GM10248 (cell line): ENCODE measurements at places on chromosomes 6 and 20.

- no peak for DNase-seq
These were observed 142.3 kb downstream of the TFAP2A start for GRCh38 chr6:10272591-10272990.

- DNase-seq: no peak
These were observed 67.3 kb downstream of the SCML4 start for GRCh38 chr6:107756660-107757355.

DNA sequence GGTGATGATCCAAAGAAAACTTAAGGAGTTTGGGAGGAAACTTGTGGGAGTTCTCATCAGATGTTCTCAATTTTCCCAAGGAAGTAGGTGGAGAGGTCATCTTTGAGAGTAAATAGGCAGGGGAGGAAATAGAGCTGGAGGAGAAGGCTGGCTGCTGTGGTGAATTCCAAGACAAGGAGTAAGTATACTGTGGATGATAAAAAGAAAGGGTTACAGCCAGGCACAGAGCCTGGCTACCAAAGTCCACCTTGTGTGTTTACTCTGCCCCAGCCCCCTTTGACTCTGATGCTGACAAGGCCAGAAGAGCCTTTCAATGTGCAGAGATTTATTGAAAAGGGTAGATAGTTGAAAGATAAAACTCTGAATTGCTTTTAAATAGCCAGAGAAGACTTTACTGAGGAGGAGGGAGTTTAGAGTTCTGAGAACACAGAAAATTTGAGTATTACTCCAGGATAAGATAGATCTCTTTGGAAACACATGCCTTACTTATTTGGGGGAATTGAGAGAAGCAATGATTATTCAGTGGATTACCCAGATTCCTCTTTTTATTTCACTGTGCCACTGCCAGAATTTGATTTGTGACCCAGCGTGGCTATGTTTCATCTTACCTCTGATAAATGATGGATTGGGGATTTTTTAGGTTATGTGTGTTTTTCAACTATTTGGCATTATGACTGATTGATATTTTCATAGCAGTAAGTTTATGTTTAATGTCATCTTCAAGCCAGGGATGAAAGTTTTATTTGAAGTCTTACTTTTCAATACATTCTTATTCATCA is 182.6 kb upstream of the JAG1 start:
- DNase-seq: no peak

GRCh38 chr6:135876058-135876457 is 24.6 kb downstream of the PDE7B start:
- DNase-seq: no peak

DNA sequence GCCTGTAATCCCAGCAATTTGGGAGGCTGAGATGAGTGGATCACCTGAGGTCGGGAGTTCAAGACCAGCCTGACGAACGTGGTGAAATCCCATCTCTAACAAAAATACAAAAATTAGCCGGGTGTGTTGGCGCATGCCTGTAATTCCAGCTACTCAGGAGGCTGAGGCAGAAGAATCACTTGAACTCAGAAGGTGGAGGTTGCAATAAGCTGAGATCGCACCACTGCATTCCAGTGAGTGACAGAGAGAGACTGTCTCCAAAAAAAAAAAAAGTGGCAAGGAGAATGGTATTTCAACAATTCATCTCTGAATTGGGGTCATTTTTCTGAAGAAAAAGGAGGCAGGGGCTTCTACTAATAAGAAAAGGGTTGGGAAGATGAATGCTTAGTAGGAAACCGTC is 111.5 kb upstream of the NHSL1 start:
- no peak for DNase-seq

DNA sequence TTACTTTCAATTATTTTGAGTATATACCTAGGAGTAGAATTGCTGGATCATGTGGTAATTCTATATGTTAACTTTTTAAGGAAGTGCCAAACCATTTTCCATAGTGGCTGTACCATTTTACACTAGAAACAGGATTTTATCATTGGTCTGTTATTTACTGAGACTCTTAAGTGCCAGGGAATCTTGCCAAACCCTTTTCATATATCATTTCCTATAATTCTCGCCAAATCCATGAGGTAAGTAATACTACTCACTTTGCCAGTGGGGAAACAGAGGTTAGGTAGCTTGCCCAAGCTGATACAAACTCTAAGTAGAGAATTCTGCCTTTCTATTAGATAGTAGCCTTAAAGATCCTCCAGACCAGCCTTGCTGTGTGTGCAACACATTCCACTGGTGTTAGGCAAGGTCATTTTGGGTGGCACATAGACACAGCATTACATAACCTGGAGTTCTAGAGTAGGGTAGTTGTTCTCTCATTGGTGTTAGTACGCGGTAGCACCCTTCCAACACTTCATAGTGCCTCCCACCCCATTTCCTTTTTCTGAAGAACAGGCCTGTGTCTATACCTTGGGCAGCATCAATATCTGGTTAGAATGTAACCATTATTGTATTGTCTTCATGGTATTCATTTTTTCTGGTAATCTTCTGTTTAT is 65.5 kb downstream of the ARID1B start:
- DNase-seq: no peak

- DNase-seq: no peak
These were observed 69.7 kb downstream of the DLL1 start for GRCh38 chr6:170221052-170221752.

- no peak for DNase-seq
These were observed 104.2 kb upstream of the MLN start for GRCh38 chr6:33908025-33908424.

- no peak for DNase-seq
These were observed 216.1 kb upstream of the SYNDIG1 start for GRCh38 chr20:24253321-24253720.

- DNase-seq: no peak
These were observed 9.1 kb downstream of the MICA start for GRCh38 chr6:31412506-31412905.

- DNase-seq: no peak
These were observed 103.2 kb downstream of the ARMC2 start for GRCh38 chr6:108951351-108951953.

GRCh38 chr6:16789329-16790038 is 28.2 kb upstream of the ATXN1 start:
- no peak for DNase-seq

DNA sequence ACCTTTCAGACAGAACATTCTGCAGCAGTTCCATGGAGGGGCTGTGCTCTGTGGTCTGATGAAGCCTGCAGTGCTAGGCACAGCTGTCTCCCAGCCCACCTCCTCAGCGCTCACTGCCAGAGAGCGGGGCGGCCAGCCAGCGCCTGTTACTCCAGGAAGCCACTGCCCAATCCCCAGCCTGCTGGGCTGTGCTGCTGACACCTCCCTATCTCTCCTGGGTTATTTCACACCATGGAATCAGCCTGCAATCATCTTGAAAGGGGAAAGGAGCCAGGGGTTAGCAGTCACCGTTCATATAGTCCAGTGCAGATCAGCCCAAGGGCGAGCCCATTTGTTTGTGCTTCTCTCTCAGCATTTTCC is 46.3 kb upstream of the NHSL1 start:
- no peak for DNase-seq

DNA sequence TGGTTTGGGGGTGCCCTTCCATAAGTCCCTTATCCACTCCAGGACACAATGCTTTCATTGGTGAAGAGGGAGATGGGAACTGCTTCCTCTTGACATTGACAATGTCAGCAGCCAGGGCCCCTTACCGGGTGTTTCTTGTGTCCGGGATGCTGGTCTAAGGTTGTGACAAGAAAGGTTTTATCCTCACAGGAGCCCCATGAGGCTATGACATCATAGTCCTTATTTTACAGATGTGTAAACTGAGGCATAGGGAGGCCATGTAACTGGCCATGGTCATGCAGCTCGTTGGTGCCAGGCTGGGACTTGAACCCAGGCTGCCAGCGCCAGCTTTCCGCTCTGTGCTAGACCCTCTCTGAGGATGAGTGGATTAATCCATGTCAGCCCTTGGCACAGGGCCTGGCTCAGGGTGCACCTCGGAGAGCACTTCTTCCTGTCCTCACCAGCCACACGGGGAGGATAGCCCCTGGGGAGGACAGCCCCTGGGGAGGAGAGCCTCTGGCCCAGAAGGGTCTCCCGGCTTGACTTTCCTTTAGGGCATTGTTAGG is 157.3 kb downstream of the SYCP2 start:
- no peak for DNase-seq

GRCh38 chr6:135814043-135814442 is 37.5 kb upstream of the PDE7B start:
- no peak for DNase-seq

DNA sequence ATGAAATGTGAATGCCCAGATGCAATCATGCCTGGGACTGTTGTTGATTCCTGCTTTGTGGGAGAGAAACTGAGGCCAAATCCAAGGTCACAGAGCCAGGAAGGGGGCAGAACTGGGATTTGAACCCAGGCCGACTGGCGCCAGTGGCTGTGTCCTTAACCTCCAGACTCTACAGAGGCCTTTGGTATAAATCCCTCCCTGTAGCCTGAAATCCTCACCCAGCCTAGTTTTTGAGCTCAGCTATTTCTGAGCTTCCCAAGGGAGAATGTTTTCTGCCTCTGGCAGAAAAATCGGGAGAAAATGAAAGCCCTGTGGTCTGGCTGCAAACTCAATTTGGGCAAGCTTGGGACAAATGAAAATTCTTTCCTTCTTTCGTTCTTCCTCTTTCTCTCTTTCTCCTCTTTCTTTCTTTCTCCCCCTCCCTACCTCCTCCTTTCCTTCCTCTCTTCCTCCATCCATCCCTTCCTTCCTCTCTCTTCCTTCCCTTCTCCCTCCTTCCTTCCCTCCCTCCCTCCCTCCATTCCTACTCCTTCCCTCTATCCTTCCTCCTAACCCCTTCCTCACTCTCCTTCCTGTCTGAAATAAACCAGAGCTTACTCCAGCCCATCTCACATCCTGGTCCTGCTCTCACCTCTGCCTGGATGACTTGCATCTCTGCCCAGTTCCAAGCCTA is 34.9 kb downstream of the SNAI1 start:
- no peak for DNase-seq

- no peak for DNase-seq
These were observed 5.0 kb downstream of the CPXM1 start for GRCh38 chr20:2795451-2795850.

- no peak for DNase-seq
These were observed 147.9 kb downstream of the VEGFA start for GRCh38 chr6:43917878-43918382.

DNA sequence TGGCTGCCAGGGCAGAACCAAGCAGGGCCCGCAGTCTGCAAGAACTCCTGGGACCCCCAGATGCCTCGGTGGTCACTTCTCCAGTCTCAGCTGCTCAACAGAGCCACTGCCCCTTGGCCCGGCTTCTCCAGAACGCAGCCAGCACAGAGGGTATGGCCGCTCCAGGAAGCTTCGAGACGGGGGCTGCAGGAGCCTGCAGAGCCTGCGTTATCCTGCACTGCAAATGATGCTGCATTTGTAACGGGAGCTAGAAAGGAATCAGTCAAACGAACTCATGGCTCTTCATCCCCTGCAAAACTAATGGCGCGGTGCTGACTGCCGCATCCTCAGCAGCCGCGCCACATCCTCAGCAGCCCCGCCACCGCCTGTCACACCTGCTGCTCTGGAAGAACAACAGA is 254.9 kb downstream of the TAF4 start:
- no peak for DNase-seq

- DNase-seq: no peak
These were observed 171.3 kb downstream of the ANKRD60 start for GRCh38 chr20:58056921-58057686.

DNA sequence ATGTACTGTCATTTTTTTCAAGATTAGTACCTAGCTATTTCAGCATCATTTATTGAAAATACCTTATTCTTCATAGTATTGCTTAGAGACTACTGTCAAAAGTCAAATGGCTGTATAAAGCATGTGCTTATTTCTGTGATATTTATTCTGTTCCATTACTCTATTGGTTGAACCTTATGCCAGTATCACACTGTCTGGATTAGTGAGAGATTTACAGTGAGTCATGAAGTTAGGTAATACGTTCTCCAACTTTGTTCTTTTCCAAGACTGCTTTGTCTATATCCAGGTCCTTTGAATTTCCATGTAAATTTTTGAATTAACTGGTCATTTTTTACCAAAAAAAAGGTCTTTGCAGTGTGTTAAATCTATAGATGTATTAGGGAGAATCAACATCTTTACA is 18.6 kb upstream of the RNF217 start:
- no peak for DNase-seq

DNA sequence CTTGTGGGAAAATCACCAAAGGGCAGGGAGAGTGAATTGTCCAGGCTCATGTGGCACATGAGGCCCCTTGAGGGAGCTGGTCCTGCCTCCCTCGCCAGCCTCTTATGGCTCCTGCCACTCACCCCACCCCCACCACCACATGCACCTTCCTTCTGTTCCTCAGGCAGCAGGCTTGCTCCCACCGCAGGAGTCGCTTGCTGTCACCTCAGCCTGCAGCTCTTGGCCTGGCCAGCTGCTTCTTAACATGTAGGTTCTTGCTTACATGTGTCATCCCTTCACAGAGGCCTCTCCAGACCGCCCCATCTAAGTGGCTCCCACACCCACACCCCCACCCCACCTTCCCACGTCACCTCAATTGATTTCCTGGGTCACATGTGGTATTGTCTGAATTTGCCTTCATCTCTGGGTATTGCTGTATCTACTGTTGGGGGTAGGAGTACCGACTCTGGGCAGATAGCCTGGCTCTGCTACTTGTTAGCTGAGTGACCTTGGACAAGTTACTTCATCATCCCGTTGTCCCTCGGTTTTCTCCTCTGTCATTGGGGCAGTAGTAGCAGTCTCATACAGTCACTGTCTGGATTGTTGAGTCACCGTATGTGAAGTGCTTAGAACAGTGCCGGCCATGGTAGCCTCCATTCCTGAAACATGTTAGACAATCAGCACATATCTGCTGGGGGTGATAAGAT is 41.7 kb downstream of the SLC9A8 start:
- no peak for DNase-seq

- no peak for DNase-seq
These were observed 2.1 kb upstream of the SOX4 start for GRCh38 chr6:21591446-21591845.

DNA sequence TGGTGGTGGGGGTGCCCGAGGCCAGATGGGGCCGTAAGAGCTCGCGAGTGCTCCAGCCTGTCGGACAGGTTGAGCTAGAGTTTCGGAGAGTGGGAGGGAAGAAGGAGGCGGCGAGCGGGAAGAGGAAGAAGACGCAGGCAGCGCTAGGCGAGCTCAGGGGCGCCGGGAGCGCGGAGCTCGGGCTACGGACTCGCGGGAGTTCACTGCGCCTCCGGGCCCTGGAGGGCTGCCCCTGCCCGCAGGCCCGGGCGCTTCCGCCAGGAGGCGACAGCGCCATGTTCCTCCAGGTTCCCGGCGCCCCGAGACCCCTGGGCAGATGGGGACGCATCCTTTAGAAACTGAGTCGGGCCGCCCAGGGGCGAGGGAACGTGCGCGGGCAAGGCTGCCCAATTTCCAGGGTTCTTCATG is 984 bp downstream of the TFAP2C start:
- peak; percentile 39 for DNase-seq
